Glomerular endothelial cell (primary cell): ENCODE measurements at places on chromosomes 3 and 15.

- DNase-seq: no peak
Observed at GRCh38 chr15:29740692-29741311, 81.5 kb downstream of the TJP1 start.

DNA sequence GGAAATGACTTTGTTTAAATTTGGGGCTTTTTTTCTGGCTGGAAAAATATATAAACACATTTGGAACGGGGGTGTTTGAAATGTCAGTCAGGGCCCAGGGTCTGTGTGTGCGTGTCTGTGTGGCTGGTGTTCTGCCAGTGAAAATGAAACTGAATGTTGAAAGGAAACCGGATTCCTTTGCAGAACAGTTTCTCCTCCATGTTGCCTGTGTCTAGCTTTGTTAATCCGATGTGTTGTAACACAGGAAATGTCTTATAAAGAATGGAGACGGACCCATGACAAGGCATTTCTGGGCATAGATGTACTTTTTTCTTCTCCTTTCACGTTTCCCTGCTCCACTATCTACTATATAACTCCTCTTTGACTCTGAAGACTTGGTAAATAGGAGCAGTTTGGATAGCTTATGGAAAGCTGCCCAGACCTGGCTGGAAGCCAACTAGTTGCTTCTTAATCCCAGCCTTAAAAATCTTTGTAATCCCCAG, 2.8 kb downstream of the SQOR start:
- DNase-seq: no peak

DNA sequence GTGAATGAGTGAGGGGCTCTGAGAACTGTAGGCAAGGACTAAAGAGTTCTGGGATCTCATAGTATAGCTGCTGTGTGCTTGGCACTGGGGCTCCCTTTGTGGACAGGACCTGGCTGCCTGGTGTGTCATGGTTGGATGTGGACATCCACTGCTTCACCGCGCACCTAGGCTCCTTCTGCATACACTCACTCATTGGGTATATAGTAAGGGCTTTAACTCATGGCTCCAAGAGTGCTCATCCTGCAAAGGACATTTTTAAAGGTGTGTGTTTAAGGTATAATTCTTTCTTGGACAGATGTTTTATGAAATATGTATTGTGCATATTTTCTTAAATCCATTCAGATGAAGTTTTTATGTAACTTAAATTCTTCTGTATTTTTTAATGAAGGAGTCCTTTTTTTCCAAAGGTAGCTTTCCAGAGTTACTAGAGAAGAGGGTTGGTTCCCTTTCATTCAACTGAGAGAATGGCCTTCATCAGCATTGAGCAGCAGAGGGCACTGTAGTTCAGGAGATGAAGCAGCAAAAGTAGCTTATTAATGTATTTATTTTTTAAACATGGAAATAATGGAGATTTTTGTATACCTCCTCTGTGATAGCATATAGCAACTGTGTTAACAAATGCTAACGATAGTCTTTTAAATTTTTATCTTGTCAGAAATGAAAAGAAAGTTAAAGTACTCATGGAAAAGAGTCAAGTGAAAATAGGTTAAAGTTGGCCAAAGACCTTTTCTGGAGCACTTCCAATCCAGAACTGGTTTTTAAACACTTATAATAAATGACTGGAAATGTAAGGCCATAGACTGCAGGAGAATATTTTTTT, 25.2 kb downstream of the OXNAD1 start:
- DNase-seq: peak; percentile 42

- no peak for DNase-seq
Observed at GRCh38 chr3:26637698-26638097, 15.1 kb downstream of the LRRC3B start.

- DNase-seq: no peak
Observed at GRCh38 chr15:45118996-45119395, 4.9 kb downstream of the DUOXA2 start.

- DNase-seq: no peak
Observed at GRCh38 chr3:38130631-38131065, 6.3 kb downstream of the ACAA1 start.

GRCh38 chr3:117844676-117845075, 1135.1 kb downstream of the TUSC7 start:
- DNase-seq: no peak

GRCh38 chr3:45180051-45180450, 33.9 kb upstream of the CDCP1 start:
- DNase-seq: no peak

DNA sequence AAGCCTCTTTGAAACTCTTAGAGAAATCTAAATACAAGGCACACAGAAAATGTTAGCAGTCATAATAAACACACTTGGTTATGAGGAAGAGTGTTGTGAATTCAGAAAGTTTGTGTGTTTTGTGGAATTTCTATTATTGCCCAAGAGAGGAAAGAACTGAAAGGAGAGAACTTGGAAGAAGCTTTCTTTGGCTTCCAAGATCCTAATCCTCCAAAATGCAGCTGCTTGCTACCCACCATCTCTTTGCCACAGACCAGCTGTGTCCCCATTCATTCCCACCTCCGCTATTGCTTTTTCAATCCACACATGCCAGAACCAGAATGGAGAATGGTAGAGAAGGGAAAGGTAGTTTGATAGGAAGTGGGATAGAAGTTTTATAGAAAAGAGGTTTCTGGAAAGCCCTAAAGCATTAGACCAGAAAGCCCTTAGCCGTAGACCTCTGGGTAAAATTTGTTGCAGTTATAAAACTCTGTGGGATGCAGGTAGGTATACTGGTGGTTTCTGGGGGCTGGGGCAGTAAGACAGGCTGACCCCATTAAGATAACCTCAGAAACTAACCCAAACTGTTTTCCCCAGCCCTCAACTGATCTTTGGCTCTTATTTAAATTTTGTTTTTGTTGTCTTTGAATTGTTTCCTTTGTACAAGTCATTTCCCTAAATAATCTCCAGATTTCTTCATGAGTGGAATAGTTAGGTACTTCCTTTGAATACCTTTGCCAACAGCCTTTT, 108.5 kb downstream of the FILIP1L start:
- DNase-seq: no peak

DNA sequence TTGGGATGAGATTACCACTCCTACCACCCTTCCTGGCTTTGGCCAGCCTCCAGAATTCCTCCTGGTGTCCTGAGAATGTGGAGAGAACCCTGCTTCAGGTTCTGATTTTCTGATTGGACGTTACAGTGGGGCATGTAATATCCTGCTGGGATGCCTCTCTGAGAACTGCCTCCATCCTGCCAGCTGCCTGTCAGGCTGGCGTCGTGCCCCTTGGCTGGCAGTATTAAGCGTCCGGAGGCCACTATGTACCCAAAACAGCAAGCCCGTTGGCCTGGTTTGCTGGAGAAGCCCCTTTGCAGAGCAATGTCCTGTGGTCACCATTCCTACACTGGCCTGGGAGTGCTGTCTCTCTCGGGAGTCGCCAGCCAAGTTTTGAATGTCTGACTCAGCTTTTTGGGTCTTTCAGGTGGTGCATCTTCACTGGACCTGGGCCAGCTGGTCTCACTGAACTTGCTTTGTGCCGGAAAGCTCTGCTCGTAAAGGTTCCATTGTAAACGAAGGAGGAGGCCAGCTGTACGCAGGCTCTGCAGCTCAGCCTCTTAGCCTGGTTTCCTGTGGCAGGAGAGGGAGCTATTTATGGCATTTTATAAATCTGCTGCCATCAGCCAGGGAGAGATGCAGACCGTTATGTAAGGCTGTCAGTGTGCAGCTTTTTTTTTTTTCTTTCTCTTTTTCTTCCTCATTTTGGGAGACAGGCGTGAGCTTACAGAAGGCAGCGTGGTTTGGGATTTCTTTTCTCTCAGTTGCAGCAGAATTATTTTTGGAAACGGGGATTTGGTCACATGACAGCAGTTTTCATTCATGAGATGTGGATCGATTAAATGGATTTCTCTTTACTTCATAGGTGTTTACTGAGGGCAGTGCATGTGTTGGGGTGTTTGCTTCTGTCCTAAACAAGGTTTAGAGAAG, 19.0 kb upstream of the TRAK1 start:
- peak; percentile 82 for DNase-seq

- DNase-seq: peak; percentile 14
Observed at GRCh38 chr15:23642413-23643044, 5.1 kb downstream of the MAGEL2 start.

DNA sequence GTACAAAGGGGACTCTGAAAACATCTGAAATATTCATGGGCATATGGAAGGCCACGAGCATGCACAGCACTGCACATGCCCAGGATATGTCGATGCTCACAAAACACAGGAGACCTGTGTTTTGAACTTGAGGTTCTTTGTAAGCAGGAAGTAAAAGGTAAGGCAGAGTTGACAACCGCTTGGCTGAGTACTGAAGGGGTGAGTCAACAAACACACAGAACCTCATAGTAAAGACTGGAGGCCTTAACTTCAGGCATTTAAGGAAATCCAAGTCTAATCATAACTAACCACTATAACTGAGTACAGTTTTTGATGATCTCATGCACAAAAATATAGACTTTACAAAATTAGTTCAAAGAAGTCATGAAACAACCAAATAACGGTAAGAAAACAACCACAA, 80.6 kb downstream of the MYO9A start:
- no peak for DNase-seq

GRCh38 chr3:48423241-48423882, 6.5 kb downstream of the PLXNB1 start:
- DNase-seq: no peak

DNA sequence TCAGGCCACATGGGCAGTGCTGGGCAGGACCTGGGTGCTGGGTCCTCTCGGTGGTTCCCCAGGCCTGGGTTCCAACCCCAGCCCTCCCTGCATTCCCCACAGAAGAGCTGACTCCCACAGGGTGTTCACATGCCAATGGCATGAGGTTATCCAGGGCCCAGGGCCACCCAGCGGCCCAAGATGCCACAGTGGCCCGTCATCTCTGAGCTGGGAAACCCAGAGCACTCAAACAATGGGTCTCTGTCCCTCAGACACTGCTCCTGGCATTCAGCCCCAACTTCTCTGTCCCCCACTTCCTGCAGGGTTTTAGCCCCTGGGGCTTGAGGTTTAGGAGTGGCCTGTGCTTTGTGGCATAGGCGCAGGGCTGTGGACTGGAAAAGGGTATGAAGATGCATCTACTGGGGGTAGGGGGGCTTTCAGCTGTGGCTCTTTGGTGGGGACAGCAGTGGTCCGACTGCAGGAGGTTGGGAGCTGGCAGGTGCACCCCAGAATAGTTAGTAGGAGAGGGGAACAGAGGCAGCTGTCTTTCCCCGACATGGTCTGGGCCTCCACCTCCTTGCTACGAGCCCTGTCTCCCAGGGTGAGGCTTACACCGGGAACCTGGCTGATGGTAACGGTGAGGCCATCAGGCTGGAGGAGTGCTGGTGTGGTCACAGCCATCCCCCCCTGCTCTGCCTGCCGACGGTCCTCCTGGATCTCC, 1.7 kb downstream of the CCDC9B start:
- no peak for DNase-seq

GRCh38 chr3:17412950-17413530, 329.4 kb downstream of the TBC1D5 start:
- DNase-seq: peak; percentile 63

GRCh38 chr3:165884518-165884917, 47.3 kb upstream of the BCHE start:
- DNase-seq: no peak

GRCh38 chr3:158451405-158452055, 119.5 kb upstream of the MLF1 start:
- DNase-seq: no peak

GRCh38 chr3:156811089-156811862, 14.9 kb upstream of the LEKR1 start:
- no peak for DNase-seq

DNA sequence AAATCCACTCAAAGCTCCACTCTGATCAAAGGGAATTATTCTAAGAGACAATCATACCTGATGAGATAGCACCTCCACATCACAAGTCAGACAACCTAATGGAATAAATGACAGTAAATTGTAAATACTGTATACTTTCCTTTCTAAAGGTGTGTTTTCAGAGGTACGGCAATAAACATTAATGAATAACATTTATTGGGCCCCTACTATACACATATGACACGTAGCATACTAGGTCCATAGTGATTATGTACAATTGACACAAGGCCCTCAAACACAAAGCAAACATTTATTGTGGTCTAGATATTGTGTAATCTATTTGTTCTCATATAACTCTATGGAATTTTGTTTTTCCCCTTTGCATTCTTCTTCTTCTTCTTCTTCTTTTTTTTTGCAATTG, 429.8 kb downstream of the FOXP1 start:
- DNase-seq: no peak

GRCh38 chr3:151796105-151796680, 17.7 kb upstream of the AADAC start:
- no peak for DNase-seq

DNA sequence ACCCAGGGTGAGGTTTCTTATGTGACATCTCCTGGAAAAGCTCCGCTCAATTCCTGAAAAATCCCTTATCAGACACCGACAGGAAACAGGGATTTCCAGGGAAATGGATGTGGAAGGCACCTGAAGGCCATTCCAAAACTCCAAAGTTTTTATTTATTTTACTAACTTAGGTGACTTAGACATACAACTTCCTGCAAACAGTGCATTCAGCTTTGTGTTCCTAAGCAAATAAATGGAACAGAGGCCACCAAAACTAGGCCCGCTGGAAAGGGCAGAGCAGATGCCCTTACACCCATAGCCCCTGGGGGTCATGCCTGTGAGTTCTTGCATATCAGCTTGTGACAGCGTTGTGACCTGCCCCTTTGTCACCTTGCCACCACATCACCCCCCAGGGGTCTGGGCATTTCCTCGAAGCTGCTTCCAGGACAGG, 239.4 kb downstream of the XXYLT1 start:
- peak; percentile 68 for DNase-seq

- no peak for DNase-seq
Observed at GRCh38 chr3:181726351-181727330, 14.9 kb downstream of the SOX2 start.

DNA sequence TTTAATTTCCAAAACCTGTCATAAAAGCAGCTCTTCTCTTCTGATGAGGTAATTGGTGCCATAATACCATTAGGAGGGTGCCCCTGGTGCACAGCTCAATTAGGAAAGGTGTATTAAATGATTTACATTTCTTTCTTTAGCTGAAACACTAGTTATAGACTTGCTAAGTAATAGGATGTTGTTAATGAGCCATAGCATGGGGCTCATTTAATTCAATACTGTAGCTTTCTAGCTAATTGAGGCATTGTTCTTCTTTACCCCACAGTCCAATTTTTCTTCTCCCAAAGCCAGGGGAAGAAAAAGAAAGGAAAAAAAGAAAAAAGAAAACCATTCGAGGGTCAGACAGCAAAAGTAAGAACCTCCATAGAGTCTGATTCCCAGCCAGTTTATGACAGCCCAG, 164.0 kb upstream of the HES1 start:
- no peak for DNase-seq
